ENCODE measurements at places on chromosomes 2 and 18. TPM values are rescaled to one million over a fixed set of nuclear protein-coding genes. Genes with fewer than 3 reads are reported as not detected.

DNA sequence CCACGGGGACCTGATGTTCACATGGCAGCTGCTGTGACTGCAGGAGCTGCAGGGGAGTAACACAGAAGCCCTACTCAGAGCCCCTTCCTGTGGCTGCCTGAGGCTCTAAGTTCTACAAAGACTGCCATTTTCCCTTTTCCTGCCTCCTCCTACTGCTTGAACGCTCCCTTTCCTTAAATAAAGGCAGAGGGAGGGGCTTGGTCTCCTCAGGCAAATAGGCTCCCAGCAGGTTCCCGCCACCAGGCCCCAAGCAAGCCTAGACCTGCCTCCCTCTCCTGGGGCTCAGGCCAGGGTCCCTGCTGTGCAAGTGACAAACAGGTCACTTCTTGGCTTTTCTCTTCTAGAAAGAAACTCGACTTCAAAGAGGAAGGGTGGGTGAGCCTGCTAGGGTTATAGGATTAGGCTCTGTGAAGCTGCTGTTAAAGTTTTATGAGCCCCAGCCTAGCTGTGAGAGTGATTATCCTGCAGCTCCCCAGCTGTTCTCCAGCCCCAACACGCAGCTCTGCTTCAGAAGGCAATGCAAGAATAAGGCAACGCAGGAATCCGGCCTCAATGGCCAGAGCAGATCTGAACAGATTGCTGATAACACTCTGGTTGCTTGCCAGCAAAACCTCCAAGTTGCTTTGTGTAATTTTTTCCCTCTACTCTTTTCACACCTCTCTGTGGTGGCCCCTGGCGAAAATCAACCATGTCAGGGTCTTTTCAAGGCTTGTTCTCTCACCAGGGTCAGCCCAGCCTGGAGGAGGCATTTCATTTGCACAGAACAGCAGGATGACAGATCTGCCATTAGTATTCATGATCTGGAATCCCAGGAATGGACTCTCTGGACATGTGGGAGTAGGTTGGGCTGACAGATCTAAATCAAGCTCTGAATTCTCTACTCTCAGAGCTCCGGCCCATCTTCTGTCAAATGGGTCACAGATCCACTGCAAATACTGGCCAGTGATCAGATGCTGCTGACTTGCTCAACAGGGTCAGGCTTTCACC, 71.3 kb downstream of the MRO start:
- no peak for DNase-seq

- no peak for DNase-seq
Observed at GRCh38 chr2:20449501-20450200, 2.8 kb downstream of the RHOB start.

DNA sequence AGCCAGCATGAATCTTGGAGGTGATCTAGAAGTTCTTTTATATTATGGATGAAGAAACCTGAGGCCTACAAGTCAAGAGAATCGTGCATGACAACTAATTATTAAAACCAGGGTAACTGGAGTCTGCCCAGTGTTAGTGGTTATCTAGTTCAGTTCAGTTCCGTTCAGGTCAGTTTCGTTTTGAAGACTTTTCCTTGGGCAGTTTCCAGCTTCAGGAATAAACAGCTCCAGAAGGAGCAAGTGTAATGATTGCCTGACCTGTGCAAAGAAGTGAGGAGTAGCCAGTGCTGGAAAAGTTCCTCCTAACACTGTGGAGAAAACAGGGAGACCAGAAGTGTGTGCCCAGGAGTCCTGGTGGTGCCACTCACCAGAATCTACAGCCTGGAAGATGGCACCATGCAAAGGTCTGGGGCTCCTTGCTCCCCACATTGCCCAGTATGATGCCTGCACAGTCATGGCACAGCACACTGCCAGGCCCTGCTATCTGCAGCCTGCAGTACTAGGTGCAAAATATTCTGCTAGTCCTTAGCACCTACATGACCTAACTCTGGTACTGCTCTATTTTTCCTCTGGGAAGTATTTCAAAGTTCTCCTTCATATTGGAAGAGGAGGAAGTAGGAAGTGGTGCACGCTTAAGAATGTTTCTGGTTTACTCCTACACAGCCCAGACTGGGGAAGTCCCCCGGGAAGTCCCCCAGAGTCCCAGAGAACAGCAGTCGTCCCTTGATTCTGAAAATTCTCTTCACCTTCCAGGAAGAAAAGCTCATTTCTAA, 65.8 kb downstream of the SUMO1 start:
- DNase-seq: no peak

GRCh38 chr2:210567279-210567678, 10.9 kb downstream of the CPS1 start:
- DNase-seq: no peak

DNA sequence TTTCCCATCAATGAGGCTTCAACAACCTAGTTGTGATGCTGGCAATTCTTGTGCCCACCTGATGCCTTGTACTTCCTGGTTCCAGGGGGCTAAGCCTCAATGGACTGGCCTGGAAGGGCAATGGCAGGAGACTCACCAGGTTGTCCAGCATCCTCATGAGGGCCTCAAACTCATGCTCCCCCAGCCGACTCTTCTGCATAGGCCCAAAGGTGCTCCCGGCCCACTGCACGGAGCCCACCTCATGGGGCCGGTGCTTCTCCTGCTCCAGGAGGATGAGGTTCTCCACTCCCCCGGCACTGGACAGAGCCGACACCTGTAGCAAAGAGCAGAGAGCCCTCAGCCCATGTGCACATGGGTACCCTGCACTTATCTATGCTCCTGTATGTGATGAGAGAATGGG, 84.5 kb downstream of the ADD2 start:
- DNase-seq: no peak

- no peak for DNase-seq
Observed at GRCh38 chr2:170461889-170462288, 253.2 kb upstream of the SP5 start.

- peak; percentile 85 for DNase-seq
Observed at GRCh38 chr2:223465793-223466192, 136.4 kb downstream of the SCG2 start.

DNA sequence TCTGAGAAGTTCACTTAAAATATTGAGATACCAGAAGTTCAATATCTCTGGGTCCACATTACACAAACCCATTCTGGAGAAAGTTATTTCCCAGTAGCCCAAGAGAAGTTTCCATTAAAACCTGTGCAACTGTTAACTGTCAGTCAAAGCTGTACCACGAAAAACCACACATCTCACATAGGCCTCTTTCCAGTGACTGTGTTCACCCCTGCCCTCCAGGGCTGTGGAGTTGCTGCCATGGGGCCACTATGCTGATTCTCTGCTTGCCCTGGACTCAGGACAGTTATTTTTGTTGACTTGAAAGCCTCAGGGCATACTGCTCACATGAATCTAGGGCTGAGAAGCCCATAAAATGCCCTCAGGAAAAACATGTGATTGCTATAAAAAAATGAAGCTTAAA, 153.8 kb downstream of the PIEZO2 start:
- DNase-seq: no peak

DNA sequence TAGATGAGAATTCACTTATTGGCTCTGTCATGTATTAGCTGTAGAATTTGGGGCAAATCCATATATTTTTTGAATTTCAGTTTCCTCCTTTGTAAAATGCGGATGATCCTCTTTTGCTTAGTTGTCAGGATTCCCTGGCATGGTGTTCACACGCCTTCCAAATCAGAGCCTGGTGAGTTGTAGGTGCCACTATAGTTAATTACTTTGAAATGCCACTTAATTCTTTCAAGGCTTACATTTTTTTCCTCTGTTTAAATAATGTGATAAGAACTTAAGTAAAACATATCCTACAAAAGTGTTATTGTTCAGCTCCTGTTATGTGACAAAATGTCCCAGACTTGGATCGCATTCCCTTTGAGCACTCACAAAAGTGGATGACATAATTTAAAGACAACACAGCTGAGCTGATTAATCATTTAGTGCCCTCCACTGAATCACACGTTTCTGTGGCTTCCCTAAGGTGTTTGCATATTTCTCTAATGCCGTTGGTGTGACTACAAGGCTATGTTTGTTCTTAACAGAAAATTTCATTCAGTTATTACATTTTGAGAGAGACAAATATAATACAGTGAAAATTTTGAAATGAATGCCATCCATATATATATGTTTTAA, 471.2 kb upstream of the CHST9 start:
- DNase-seq: no peak

- DNase-seq: no peak
Observed at GRCh38 chr2:12119841-12120240, 373.4 kb downstream of the LPIN1 start.

- DNase-seq: no peak
Observed at GRCh38 chr2:10140841-10141610, 18.5 kb downstream of the RRM2 start.

- no peak for DNase-seq
Observed at GRCh38 chr2:60661073-60661738, 94.9 kb upstream of the PAPOLG start.

DNA sequence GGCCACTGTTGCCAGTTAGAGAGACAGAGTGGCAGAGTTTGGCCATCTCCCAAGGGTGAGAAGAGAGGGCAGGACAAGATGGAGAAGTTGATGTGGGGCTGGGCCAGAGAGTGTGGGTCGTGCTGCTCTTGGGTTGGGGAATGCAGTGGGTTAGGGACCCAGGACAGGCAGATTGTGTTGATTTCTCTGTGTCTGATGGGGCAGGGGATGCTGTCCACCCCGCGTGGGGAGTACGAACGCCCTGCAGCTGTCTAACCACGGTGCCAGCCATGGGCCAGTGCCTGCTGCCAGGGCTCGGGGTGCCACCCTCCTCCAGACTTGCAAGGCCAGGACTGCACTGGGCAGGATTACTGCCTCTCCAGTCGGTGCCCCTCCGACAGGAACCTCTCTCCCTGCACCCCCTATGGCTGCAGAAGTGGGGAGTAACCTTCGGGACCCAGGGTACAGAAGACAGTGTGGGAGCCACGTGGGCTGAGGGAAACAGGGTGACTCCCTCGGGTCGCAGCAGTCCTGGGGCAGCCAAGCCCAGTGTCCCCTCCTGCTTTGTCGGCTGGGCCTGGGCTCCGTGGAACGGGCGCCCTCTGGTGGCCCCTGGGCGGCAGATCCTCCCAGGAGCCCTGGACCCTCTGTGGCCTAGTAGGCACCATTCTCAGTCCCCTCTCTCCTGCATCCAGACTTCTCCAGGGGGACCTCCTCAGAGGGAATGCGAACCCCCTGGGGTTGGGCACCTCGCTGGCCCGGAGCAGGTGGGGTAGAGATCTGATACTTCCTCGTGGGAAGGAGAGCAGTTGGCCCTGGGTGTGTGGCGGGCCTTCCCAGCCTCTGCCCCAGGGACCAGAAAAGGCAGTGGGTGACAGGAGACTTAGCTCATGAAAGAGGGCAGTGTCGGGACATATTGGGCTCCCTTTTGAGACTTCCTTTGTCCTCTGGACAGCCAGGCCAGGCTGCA, 2.7 kb downstream of the GPC1 start:
- DNase-seq: peak; percentile 89

DNA sequence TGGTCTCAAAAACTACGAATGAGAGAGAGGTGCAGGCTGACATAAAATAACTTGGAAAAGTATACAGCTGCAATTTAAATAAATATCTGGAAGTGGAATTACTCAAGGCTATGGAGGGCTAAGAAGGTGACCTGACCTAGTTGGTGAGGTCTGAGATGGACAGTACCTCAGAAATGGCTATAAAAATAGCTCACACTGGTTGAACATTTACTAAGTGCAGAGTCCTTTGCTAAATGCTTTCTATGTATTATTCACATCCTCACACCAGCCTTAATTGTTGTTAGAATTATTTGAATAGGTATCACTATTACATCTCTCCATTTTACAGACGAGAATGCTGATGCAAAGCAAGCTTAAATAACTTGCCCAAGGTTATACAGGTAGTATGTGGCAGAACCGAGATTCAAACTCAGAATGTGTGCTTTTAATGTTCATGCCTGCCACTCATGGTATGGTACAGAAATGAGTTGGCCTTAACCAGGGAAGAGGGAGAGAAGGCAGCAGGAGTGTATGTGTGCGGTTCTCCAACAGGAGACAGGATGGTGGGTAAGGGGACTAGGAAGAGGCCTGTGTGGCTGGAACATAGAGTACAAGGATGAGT, 37.4 kb downstream of the MRPL44 start:
- DNase-seq: no peak

DNA sequence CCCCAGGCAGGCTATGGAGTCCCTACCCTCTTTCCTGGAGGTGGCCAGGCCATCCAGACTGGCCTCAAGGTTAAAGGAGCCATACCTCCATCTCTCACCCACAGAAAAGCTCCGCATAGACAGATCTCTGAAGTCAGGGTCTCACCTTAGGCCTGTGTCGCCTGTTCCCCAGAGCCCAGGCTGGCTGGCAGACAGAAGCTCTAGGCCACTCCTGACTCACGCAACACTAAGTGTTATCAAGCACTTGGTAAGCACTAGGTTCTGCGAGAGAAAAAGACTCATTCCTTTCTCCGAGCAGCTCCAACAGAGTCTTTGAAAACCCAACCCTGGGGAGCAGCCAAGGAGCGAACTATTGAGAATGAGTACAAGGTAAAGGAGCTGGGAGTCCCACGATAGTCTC, 6.1 kb downstream of the SMAD7 start:
- peak; percentile 38 for DNase-seq

DNA sequence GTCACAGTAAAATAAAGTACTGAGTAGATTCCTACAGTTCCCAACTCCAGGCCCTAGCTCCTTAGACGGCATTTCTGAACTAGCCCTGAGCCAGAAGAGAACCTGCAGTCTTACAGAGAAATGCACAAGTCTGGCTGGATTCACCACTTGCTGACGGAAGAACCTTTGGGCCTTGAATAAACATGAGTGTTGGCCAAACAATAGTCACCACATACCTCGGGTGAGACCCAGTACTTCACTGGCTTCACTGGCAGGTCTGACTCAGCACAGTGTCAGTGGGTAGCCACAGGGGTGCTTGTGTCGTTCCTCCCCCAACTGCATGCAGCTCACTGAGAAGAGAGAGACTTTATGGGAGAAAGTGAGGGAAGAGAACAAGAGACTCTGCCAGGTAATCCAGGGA, 88.9 kb downstream of the TMEM185B start:
- no peak for DNase-seq

DNA sequence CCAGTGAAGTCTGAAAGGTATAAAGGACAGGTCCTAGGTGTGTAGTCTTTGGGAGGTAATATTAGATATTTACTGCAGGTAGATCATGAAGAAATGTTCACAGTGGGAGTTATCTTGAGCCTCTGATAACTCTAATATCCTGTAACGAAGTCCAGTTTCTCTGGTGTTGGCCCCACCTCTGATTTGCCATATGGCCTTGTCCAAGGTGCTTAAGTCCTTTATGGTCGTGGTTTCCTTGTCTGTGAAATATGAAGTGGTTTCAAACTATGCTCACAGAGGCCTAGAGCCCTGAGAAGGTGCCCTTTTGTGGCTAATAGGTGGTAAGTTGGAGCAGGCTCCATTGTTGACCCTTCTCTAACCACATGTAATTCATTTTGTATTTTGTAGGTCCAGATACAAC, 190.7 kb downstream of the ICOS start:
- no peak for DNase-seq

FHL2 gene
- total RNA-seq: 423 TPM

TFCP2L1 gene
- 0.88 TPM for total RNA-seq

INPP5D gene
- 7.3 TPM for total RNA-seq

XDH gene
- 0.29 TPM for total RNA-seq

SP110 gene
- 11.5 TPM for total RNA-seq

ABCG8 gene
- total RNA-seq: not detected

DAW1 gene
- total RNA-seq: not detected

DLGAP1 gene
- total RNA-seq: not detected

MATN3 gene
- total RNA-seq: 0.23 TPM

TNS1 gene
- 559 TPM for total RNA-seq

PLCL1 gene
- total RNA-seq: 60.4 TPM

CDH7 gene
- total RNA-seq: 0.20 TPM

CCNYL1 gene
- 8.2 TPM for total RNA-seq
